Memory B cell (primary cell): ENCODE measurements at places on chromosomes 4 and X.

DNA sequence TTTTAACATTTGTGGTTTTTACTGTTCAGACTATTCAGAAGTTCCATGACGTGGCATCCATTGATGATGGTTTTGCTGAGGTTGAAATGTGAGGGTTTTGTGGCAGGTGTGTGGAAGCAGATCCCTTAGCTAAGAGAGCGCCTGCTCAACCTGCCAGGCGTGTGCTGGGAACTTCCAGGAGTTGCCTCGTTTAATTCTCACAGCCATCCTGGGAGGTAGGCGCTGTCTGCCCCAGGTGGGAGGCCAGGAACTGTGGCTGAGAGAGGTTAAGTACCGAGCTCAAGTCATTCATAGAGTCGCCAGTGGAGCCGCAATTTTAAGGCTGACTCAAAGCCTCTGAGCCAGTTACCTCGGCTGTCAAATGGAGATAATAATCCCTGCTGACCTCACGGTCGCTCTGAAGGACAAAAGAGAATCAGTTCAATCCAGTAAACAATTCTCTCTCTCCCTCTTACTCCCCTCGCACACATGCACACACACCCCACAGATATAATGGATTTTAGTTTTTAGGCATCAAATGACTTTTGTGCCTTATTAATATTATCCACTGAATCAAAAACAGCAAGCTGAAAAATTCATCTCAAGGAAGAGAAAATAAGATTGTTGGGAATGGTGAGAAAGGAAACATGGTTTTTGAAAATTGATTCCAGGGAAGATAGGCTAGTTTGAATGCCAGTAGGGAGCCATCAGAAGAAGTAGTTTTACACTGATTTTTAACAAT, 171.3 kb downstream of the PTTG2 start:
- DNase-seq = no peak

DNA sequence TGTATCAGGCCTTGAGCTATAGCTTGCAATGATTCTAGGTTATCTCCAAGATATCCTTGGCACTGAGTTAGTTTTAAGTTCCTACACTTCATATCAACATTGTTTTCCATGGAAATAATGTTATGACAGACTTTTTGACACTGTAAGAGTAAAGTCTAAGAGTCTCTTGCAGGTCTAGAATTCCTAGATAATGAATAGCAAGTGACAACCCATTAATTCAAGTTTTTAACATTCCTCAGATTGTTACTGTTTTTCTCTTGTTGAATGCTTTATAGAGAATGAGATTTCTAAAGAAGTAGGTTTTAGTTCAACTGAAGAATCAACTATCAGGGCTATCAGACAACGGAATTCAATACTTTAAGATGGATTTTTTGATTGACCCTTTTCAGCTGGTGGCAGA, 276.1 kb downstream of the PPP3CA start:
- no peak for DNase-seq

DNA sequence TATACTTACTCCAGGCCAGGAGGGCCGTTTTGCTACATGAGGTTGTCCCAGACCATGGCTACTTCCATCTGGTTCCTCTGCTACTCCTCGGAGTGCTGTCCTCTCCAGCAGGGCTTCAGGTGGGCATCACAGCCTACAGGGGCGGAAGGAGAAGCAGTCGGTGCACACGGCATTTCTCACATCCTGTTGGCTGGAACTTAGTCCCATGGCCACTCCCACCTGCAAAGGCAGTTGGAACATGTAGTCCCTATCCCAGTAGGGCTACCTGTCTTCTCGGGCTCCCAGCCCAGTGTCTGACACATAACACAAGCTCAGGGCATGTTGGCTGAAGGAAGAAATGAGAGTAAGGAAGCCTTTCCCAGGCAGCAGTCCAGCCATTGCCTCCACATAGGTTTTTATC, 7.7 kb upstream of the STK32B start:
- no peak for DNase-seq

DNA sequence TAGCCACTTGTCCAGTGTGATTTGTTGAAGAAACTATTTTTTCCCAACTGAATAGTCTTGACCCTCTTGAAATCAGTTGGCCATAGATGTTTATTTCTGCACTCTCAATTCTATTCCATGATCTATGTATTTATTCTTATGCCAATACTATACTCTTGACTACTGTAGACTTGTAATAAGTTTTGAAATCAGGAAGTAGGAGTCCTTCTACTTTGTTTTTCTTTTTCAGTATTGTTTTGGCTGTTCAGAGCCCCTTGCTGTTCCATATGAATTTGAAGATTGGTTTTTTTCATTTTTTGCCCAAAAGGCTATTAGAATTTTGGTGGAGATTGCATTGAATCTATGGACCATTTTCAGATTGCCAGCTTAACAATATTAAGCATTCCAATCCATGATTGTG, 10.2 kb downstream of the SAP30 start:
- no peak for DNase-seq

DNA sequence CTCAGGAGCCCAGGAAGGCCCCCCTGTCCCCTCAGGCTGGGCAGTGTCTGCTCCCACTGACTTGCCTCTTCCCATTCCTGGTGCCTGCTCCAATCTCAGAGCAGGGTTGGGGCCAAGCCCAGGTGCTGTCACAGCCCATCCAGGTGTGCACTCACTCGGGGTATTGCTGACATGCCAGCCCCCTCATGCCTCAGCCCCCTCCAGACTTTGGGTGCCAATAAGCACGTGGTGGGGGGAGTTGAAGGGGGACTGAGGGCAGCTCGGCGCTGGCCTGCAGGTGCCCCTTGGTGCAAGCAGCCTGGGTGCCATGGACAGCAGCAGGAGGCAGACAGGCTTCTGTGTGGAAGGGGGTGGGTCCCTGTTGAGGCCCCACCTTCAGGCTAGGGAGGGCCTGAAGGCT, 28.4 kb downstream of the NAA11 start:
- DNase-seq = no peak

DNA sequence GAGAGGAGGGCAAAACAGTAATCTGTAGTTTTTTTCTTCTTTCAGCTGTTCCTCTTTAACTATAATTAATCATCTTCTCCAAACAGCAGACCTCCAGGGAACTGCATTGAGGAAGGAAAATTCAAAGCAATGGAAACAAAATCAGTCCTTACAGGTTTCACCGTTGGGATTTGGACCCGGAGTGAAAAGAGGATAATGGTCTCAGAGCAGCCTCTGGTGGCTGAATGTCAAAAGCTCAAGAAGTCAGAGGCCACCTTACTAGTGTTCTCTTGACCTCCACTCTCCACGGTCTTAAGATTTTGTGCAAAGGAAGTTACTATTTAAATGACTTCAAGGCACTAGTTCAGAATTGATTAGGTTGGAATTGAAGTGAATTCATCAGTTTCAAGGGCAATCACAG, 16.0 kb upstream of the MID1 start:
- no peak for DNase-seq

- DNase-seq = no peak
Measured at GRCh38 chr4:84496331-84496705, 2.8 kb downstream of the NKX6-1 start.

DNA sequence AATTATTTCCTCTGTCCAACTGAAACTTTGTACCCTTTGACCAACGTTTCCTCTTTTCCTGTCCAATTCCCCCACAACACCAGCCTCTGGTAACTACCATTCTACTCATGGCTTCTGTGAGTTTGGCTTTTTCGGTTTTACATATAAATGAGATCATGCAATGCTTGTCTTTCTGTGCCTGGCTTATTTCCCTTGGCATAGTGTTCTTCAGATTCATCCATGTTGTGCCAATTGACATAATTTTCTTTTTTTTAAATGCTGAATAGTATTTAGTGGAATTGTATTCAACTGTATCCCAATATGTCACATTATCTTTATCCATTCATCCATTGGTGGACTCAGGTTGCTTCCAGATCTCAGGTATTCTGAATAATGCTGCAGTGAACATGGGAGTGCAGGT, 222.5 kb upstream of the GALNTL6 start:
- no peak for DNase-seq

DNA sequence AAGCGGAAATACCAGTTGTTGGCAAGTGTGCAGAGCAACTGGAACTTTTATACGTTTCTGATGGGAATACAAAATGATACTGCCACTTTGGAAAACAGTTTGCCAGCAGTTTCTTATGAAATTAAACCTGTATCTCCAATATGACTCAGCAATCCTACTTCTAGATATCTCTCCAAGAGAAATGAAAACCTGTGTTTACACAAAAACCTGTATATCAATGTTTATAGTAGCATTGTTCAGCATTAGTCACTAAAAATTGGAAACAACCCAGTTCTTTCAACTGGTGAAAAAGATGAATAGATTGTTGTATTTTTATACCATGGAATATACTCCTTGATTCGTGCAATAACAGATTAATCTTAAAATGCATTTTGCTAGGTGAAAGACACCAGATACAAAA, 26.8 kb downstream of the ATP7A start:
- no peak for DNase-seq

DNA sequence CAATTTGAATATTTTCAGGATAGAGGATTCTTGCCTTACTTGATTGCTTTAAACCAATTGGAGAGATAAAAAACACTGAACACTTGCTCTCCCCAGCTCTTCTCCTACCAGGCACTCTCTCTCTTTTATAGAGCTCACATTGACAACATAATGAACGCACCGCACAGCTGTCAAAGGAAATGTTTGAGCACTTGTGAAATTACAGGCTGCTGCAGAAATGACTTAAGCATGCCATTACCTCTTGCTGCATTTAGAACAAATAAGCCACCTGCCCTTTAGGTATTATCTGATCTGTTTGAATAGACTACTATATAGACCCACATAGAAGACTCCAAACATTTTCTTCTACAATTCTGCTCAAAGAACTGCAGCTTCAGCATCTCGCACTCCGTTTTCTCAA, 227.7 kb downstream of the C4orf33 start:
- no peak for DNase-seq

- no peak for DNase-seq
Measured at GRCh38 chrX:84907324-84907968, 96.2 kb upstream of the APOOL start.

DNA sequence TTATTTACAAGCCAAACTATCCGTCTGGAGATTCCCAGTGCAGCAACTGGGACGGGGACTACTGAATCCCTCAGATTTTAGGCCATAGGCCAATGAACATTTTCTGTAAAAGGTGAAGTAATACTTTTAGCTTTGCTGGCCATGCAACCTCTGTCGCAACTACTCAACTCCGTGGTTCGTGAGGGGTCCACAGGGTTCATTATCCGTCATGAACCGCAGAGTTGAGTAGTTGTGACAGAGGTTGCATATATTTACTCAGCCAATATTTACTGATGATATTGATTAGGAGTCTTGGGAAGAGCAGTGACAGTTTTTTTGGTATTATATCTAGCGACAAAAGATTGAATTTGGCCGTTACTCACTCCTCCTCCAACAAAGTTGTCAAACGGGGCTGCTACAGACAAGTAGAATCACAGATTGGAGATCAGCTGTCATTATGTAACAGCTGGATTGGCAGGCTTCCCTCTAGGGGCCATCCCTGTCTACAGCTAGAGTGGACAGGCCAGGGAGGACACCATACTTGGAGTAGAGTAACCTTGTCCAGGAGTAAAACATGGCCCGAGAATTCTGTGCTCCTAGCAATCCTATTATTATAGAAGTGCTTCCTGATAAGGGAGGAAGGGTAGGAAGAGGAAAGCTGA, 37.2 kb upstream of the CD38 start:
- DNase-seq = no peak

- DNase-seq = no peak
Measured at GRCh38 chrX:155682834-155683233, 70.1 kb upstream of the TMLHE start.

- DNase-seq = no peak
Measured at GRCh38 chr4:145722561-145722960, 42.6 kb downstream of the C4orf51 start.

- no peak for DNase-seq
Measured at GRCh38 chr4:2339458-2340271, 77.8 kb upstream of the MXD4 start.

DNA sequence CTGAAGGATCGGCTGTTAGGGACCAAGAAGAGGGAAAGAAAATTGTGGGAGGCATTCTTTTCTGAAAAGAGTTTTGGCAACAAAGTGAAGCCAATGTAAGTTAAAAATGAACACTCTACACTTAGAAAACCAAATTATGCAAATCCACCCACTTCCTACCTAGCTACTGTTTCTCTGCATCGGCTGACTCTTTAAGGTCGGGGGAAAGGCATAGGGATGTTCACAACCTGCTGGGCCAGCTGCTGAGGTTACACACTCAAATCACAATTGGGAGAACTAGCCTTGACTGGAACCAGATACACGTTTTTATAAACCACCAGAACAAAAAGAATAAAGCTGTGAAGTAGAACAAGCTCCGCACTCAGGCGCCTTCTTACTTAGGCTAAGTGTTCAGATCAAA, 165.7 kb downstream of the LDB2 start:
- DNase-seq = no peak

- no peak for DNase-seq
Measured at GRCh38 chr4:176755613-176756012, 37.1 kb downstream of the VEGFC start.

DNA sequence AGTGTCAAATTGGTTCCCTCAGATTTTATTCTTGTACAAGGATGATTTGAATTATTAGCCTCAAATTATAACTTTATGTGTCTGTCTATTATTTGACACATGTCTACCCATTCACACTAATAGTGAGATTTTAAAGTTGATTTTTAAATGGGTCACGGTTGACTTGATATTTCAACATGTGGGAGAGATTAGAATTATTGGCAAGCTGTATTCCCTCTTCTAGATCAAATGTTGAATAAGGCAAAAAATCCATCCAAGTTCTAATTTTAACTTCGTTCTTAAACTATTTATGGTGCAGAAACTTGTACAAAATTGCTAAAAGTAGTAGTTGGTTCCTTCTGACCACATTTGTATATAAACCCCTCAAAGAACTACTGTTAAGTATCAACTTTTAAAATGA, 1498.0 kb downstream of the STIM2 start:
- no peak for DNase-seq

- DNase-seq = no peak
Measured at GRCh38 chr4:159158083-159158617, 55.3 kb downstream of the RAPGEF2 start.

GRCh38 chrX:135112096-135112729, 8.1 kb downstream of the ETDB start:
- DNase-seq = no peak

GRCh38 chr4:181659202-181659601, 584.0 kb upstream of the TENM3 start:
- no peak for DNase-seq

- DNase-seq = no peak
Measured at GRCh38 chr4:23861897-23862296, 27.9 kb downstream of the PPARGC1A start.

DNA sequence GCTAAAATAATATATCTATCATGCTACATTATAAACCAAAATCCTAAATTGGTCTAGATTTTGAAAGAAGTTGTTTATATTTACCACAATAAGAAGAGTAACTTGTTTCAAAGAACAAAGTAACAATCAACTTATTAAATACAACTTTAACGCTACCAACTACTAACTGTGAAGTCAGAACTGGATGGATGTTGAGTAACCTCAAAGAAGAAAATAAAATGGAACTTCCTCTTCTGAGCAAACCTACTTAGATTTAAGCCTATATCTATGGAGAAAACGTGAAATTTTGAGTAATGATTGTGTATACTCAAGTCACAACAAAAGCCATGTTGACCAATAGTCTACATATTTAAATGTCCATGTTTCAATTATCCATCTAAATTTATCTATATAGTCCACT, 25.7 kb downstream of the SH3RF1 start:
- no peak for DNase-seq

GRCh38 chr4:183099537-183100297, 660 bp downstream of the WWC2 start:
- DNase-seq = peak; percentile 16
